Right ventricle myocardium superior (tissue), 1 donor: ENCODE measurements at places on chromosomes 11 and 22.

DNA sequence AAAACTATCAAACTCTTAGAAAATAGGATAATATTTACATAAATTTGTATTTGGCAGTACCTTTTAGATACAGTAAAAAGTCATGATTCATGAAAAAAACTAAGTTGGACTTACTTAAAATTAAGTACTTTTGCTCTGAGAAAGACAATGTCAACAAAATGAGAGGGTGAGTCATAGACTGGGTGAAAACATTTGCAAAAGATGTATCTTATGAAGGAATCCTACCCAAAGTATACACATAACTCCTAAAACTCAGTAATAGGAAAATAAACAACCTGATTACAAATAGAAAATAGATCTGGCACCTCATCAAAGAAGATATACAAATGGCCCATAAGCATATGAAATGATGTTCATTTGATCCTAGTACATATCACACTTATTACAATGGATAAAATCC, 1154.6 kb downstream of the JRKL start:
- DNase-seq: no peak

DNA sequence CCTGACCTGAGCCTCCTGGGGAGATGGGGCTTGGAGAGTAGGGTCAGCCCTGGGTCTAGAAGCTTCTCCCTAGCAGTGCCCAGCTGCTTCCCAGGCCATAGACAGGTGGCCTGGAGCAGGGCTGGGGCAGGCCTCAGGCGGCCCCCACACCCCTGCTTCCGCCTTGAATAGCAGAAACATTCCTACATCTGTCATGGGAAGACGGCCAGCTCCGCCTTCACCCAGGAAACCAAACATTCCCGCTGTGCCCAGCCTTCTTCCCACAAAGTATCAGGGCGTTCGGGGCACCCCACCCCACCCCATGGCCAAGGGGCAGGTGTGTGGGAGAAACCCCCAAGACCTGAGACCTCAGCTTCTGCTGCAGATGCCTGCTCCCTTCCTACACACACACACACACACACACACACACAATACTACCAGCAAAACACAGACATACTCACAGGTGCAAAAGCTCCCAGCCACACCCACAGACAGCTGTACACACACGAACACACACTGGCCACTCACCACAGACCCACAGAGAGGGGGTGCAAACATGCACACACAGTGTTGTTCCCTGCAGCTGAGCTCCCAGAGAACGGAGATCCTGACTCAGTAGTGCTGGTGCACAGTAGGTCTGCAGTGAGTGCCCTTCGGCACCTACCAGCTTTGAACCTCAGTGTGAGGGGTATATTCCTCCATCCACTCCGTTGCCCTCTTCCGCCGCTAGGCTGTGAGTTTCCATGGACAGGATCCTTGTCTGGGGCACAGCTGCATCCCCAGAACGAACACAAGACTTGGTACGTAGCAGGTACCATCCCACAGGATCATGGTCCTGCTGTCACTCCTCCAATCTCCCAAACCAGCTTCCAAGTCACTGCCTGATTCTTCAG, 37.4 kb downstream of the PDGFB start:
- no peak for DNase-seq

DNA sequence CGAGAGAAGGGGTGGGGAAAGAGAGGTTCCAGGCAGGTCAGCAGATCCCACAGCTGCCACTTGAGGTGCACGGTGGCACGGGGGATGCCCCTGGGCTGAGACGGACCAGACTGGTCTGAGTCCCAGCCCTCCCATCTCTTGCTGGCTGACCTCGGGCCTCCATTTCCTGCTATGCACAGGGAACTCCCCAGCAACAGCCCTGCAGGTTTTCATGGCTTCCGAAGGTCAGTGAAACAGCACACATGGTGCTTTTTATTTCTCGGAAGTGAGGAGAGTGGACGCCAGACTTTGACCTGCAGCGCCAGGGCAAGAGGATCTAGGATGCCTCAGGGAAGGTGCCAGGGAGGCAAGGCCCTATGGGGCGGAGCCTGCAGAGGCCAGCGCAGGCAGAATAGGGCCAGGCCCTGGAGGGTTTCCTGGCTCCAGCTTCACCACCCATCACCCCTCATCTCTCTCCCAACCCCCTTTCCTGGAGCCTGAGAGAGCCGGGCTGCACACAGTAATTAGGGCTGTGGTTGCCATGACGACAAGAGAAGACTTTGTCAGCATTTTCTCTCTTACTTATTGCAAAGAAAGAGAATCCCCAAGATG, 29.5 kb downstream of the SLC22A12 start:
- DNase-seq: no peak

DNA sequence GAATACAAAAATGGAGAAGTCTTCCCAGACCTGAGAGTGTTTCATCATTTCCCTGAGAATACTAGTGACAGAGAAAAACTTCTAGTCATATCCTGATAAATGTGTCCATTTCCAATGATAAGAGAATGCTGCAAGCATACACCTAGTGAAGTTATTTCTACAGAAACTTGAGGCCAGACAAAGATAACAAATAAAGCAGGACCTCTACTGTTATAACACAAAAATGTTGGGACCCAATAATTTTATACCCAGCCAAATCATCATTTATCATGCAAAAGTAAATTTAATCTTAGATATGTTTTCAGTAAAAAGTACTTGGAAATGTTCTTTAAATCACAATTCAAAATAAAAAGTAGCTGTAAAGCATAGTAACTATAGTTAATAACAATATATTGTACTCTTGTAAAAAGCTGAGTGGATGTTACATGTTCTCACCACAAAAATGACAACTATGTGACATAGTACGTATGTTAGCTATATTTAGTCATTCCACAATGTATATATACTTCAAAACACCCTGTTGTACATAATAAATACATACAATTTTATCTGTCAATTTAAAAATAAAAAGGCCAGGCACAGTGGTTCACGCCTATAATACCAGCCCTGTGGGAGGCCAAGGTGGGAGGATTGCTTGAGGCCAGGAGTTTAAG, 12.6 kb downstream of the RRAS2 start:
- no peak for DNase-seq

GRCh38 chr11:95616256-95616804, 173.3 kb downstream of the FAM76B start:
- DNase-seq: no peak
